ENCODE measurements at places on chromosomes 5 and 9. TPM values are rescaled to one million over a fixed set of nuclear protein-coding genes. Genes with fewer than 3 reads are reported as not detected.

GRCh38 chr9:136868644-136869043 lies 2.5 kb upstream of the EDF1 start:
- DNase-seq = no peak

DNA sequence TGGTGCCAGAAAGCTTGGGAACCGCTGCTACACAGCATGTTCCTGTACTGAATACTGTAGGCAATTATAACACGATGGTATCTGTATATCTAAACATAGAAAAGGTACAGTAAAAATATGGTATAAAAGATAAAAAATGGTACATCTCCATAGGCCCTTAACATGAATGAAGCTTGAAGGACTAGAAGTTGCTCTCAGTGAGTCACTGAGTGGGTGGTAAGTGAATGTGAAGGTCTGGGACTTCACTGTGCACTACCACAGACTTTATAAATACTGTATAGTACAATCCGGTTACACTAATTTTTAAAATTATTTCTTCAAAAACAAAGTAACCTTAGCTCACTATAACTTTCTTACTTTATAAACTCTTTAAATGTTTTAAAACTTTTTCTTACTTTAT lies 819.9 kb upstream of the GRAMD2B start:
- DNase-seq = no peak

DNA sequence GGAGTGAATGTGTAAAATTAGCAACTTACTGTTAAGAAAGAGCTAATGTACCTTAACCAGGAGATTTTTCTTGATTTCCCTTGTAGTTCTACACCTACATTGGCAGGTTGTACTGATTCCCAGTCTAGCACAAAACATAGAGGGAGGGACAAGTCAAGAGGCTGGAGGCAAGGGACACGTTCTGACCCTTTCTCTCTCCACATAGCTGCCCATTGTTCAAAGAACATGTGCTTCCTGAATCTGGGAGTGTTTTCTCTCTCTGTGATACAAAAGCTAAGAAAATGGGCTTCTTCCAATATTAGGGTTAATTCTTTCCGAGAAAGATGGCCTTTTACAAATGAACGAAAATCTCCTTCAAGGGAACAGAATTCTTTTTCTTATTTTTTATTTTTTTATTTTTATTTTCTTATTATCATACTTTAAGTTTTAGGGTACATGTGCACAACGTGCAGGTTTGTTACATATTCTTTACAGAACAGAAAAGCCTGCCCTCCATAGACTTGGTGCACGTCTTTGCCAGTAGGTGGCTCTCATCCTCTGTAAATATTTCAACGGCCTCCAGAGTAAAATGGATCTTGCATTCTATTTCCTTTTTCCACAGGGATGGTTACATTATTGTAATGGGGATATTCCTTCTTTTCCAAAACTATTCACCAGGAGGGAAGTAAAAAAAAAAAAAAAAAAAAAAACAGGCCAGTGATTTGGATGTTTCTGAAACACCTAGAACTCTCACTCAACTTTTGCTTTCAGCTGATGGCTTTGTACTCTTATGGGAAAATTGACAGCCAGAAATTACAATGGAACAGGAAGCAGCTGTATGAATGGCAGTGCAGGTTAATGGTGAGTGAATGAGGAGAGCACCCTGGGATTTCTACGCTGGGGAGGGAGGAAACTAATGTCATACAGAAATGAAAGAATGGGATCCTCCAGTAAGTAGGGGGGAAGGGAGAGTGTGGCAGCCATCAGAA lies 13.1 kb upstream of the IFNA5 start:
- DNase-seq = peak; percentile 39

CCL27 gene
- not detected for total RNA-seq

SPATA31A3 gene
- not detected for total RNA-seq

CKS2 gene
- 934 TPM for total RNA-seq

Data from RPMI7951 (cell line).